ENCODE measurements at places on chromosomes 11 and 22.

- no peak for DNase-seq
Measured at GRCh38 chr22:44102856-44103255, 77.9 kb upstream of the PARVG start.

DNA sequence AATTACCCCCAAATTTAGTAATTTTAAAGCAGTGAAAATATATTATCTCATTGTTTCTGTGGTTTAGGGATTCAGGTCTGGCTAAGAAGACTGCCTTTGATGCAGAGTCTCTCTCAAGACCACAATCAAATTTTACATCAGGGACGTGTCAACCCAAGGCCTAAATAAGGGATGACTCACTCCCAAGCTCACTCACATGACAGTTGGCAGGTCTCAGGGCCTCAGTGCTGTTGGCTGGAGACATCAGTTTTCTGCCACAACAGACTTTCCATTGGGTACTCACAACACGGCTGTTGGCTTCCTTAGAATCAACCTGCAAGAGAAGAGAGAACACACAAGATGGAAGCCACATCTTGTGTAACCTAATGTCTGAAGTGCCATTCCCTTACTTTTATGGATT is 377.3 kb downstream of the FAM181B start:
- no peak for DNase-seq

DNA sequence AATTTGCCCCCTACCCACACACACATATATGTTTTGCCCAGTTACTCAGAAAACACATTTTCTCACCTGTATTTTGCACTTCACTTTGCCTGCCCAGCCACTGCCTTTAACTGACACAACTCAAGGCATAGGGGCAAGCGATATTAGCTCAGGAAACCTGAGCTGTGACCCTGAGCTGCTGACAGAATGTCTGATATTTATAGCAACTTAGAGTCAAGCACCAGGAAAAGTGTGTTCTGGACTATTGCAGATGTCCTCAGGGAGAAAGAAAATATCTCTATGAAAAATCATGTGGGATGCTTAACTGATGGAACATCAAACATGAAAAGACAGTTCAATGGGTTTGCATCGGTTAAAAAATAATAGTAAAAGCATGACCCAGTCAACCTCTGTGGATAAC is 63.9 kb upstream of the SLC35C1 start:
- DNase-seq, result no peak

DNA sequence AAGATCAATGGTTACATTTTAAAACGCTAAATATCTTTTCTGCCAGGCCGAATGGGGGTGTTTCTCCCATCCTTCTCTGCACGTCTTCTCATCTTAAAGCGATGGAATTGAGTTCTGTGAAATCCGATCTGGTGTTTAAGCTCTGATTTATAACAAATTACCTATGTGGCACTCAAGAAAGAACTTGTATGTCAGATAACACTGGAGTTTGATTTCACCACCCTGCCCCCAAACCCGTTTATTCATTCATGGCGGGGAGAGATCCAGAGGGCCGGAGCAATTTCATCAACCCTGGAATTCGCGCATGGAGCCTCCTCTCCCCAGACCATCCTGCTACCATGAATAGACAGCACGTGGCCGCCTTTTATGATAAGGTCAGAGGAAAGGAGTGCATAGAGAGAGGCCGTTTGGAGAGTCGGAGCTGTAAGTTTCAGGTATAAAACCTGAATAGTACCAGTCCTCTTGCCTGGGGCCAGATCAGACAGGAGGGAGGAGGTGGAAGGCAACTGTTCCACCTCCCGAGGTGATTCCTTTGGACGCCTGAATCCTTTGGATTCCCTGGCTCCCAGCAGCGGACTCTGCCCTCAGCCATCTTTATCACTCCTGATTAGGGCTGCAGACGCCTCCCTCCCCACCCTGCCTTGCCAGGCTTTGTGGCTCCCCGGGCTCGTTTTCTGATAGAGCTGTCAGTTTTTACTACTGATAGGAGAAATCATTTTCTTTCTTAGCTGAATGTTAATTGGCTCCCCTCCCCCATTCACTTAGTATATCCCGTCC is 27.3 kb upstream of the NFAM1 start:
- no peak for DNase-seq

- DNase-seq, result no peak
Measured at GRCh38 chr11:124167826-124168231, 15.3 kb upstream of the OR10D3 start.

- no peak for DNase-seq
Measured at GRCh38 chr11:59899532-59899931, 20.9 kb downstream of the OOSP3 start.

DNA sequence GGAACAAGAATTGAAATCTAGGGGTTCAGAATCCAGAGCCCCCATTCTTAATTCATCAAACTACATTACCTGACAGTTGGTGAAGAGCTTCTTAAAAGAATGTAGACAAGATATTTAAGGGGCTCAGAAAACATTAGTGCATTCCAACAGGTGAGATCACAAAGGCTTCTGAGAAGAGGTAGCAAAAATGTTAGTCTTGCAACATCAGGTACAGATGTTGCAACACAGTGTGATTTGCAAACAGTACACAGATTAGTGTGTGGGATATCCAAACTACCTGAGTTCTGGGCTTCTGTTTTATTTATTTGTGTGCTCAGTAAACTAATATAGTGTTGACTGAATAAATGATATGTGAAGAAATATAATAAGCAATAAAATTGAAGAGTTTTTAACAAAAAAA is 11.8 kb downstream of the CASP4 start:
- no peak for DNase-seq

DNA sequence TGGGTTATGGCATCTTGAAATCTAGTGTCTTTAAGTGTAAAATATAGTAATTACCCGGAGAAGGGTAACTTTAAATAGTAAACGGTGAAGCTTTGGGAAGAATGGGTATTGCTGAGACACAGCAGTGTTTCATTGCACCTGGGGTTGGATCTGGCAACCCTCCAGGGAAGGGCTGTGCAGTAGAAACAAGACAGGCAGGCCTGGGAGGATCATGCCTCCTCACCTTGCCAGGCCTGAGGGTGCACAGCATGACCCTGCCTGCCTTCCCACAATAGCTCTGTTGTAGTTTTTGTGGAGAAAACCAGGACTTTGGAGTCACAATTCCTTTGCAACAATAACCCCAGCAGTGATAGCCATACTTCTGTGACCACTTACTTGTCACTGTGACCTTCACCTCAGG is 64.6 kb upstream of the ADSL start:
- no peak for DNase-seq

DNA sequence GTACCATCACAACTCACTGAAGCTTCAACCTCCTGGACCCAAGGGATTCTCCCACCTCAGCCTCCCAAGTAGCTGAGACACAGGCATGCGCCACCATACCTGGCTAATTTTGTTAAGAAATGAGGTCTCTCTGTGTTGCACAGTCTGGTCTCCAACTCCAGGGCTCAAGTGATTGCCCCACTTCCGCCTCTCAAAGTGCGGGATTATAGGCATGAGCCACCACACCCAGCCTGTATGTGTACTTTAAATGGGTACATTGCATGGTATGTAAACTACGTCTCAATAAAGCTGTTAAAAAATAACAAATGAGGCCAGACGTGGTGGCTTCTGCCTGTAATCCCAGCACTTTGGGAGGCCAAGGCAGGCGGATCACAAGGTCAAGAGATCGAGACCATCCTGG is 36.2 kb upstream of the DDX6 start:
- no peak for DNase-seq

- no peak for DNase-seq
Measured at GRCh38 chr22:47114813-47115517, 352.5 kb downstream of the TBC1D22A start.

DNA sequence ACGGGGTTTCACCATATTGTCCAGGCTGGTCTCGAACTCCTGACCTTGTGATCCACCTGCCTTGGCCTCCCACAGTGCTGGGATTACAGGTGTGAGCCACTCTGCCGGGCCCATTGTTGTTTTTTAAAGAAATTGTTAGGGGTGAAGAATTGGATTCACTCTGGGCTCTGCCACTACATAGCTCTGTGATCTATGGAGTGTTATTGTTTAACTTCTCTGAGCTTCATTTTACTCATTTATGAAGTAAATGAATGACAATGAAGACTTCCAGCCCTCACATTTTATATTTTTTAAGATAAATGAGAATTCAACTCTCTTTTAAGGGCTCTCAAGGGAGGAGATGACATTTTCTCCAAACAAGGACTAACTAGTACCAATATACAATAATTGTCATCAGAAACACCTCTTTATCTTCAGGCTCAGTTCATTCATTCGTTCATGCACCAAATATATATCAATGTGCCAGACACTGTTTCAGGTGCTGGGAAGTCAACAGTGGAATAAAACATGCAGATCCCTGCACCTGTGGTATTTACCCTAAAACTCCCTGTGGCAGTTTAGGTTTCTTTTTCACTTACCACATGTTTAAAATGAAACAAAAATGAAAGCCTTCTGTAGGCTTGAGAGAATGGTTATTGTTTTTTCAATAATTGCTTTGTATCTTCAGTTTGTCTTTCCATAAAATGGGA is 23.5 kb upstream of the GRAMD1B start:
- DNase-seq, result no peak

- no peak for DNase-seq
Measured at GRCh38 chr11:98836156-98836555, 184.6 kb upstream of the CNTN5 start.

DNA sequence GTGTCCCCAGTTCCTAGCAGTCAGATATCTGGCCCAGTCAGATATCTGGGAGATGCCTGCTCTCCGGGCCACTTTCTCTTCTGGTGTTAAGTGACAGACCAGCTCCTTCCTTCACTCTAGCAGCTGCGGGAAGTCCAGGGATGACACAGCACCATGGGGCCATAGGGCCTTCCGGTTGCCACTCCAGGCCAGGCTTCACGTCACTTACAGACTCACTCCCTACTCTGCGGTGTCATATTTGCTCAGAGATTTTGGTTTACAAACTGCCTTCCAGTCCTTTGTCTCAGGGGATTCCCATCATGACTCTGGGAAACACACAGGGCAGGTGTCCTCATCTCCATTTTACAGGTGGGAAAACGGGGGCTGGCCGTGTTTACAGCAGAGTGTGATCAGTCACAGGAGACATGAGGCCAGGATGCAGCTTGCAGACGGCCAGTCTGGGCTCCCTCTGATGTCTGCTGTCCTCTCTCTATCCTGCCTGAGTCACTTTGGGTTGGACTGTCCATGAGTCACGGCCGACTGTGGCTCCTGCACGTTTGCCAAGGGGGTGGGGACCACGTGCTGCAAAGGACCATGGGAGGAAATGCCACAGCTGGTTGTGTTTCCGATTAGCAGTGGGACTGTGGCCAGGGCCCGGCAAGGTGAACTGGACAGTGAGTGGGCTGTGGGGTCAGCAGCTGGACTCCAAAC is 8.2 kb upstream of the TBC1D22A start:
- DNase-seq, result peak; percentile 87

- no peak for DNase-seq
Measured at GRCh38 chr11:98155696-98156095, 865.1 kb upstream of the CNTN5 start.

DNA sequence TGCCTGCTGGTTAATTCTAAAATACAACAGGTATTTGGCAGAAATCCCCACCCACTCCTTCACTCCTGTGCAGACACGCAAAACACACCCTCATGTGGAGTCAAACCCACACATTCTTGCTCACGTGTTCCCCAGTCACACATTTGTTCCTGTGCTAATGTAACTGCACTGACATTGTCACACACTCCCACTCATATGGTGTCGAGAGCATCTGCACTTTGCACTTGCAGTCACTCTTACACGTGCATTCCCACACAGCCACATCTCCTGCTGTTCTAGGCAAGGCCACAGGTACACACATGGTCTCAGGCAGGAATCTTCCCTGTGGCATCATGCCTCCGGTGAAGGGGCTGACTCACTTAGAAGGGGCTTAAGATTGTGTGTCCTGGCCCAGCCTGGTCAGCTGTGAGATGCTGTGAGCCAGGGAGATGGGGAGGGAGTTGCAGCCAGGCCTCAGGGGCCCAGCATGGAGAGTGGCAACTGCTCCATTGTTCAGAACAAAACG is 395.0 kb downstream of the TENM4 start:
- peak; percentile 29 for DNase-seq

- no peak for DNase-seq
Measured at GRCh38 chr11:61189933-61190332, 13.4 kb upstream of the PGA3 start.

GRCh38 chr11:93773045-93773477 is 11.0 kb upstream of the MED17 start:
- DNase-seq, result no peak

DNA sequence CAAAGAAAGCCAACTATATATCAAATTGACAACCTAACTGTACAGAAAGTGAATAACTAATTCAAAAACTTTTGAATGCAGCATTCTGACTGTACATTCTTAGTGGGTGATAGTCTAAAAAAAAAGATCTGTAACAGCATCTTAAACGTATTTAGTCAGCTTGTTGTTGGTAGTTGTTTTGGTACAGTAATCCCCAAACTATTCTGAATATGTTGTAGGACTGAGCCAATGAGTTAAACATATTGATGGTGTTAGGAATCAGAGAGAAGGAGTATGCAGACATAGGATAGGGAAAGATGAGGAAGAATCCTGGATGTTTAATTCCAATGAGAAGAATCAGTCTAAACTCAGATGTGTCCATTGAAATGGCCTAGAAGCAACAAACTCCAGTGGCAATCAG is 41.9 kb upstream of the KIRREL3 start:
- no peak for DNase-seq

DNA sequence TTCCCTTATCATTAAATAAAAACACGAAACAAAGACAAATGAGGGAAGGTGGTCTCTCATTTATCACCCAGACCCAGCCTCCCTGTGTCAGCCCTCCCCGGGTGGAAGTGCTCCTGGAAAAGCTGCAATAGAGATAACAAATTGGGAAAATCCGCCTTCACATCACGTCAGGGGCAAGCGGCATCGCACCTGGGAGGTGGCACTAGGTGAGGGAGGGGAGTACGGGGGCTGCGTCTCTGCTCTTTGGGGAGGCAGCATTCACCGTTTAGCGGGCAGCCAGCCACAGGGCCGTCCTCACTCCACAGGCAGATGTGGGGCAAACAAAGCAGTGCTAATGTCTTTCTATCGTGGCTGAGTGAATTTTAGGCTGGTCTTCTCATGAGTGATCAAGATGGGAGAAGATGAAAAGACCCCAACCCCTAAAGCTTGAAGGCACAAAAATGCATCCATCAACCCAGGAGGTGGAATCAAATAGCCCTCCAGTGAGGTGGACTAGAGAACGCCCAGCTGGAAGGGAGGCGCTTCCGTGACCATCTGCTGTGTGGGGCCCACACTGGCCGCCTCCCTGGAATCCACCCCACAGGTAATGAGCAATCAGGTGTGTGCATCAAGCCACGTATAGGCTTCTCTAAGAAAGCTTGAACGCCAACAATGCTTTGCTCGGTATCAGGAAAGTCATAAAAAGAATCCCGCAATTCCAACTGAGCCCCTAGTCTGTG is 629.5 kb downstream of the BRD1 start:
- DNase-seq, result no peak

- DNase-seq, result no peak
Measured at GRCh38 chr22:19722982-19723231, 432 bp upstream of the GP1BB start.

All from right hindlimb (tissue), 1 donor.